Fibroblast of skin of back (primary cell): ENCODE measurements at places on chromosomes 13 and 19.

DNA sequence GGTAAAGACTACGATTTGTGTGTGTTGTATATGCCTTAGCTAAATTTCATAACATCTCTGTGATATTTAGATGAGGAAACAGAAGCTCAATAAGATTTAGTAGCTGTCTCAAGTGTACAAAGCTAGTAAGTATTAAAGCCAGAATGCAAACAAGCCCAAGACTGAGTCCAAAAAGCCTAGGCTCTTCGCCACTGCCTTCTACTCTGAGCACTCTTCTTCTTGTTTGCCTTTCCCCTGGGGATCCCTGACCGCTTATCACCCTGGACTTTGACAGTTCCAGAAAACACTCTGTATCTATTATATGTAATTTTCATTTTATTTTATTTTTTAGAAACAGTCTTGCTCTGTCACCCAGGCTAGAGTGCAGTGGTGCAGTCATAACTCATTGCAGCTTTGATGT is 5.8 kb downstream of the TM9SF2 start:
- DNase-seq = no peak

DNA sequence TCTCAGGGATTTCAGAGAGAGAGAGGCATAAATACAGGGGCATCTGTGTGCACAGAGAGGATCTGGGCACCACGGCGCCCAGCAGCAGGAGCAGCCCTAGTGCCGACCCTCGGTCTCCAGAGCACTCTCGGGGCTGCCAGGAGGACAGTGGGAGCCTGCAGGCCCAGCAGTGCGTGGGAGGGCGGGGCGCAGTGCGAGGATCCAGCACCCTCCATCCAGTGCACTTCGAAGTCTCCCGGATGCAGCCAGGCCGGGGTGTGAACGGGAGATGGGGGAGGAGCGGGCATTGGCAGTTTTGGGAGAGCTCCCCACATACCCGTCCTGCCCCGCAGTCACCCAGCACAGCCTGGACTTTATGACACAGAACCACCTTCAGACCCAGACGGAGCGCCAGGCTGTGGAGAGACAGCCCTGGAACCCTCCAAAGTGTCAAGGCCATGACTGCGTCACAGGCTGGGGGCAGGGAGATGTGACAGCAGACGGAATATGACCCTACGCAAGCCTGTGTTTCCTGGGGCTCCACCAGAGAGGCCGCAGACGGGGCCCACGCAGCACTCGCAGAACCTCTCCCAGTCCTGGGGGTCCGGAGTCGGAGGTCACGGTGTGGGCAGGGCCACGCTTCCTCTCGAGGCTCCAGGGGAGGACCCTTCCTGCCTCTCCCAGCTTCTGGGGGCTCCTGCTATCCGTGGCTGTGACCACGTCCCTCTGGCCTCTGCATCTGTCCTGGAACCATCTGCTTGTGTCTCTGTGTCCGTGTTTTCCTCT is 14.7 kb upstream of the TEKTIP1 start:
- no peak for DNase-seq

DNA sequence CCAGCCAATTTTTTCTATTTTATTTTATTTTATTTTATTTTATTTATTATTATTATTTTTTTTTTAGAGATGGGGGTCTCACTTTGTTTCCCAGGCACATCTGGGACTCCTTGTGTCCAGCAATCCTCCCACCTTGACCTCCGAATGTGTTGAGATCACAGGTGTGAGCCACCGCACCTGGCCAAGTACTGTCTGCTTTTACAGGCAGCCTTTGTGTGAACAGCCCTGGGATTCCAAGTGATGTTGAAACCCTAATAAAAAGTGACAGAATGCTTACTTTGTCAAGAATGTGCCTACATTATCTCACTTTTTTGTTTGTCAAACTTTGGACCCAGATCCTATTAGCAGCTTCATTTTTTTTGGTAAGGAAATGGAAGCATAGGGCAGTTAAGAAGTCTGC is 220.1 kb upstream of the EDNRB start:
- DNase-seq = no peak

DNA sequence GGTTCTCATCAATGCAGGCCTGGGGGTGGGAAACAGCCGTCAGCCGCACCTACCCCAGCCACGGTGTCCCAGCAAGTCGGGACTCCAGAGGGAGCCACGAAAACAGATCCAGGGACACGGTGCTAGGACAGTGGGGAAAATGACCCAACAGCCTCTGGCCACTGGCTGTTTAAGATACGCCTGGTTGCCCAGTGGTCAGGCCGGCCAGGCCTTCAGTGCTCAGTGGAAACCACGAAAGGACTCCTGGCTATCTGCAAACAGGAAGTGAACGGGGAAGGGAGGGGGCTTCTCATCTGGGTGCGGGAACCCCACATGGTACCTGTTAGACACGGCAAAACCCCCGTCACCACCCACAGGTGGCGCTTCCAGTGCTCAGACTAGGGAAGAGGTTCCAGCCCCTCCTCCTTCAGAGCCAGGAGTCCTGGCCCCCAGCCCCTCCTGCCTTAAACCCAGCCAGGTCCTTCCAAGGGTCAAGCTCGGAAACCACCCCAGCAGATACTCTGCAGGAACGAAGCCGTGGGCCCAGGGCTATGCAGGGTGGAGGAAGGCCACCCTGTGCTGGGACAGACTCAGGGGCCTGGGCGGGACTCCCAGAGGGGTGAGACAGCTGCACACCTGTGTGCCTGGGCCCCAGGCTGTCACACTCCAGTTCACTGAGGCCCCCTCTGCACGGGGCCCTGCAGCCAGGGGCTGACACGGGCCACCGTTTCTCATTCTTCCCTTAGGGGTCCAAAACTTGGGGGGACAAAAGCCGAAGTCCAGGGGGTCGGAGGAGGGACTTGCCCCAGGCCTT is 4.5 kb downstream of the PPP1R12C start:
- no peak for DNase-seq

DNA sequence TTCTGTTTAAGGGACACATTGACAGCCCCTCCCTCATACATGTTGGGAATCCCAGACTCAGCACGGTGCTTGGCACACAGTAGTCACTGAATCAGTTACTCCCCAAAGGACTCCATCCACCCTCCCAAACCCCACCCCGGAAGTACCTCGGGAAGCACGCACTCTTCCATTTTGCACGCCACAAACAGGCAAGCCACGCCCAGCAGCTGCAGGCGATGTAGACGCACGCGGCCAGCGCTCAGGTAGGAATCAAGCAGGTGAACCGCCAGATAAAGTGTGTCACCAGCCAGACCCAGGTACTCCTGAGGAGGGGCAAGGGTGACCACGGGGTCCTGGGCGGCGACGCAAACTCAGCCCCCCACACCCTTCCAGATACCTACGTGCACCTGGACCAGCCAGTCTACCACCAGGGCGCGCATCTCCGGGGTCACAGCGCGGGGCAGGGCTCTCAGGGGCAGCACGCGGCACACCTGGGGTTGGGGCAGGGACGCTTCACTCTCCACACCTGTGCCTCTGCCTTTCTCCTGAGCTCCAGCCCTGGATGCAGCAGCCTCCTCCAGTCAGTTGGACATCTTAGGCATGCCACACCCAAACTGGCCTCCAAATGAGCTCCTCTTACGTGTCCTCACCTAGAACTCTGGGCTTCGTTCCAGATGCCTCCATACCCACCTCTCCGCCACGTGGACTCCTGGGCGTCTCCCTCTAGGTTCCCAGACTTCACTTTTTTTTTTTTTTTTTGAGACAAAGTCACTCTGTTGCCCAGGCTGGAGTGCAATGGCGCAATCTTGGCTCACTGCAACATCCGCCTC is 1.9 kb downstream of the CCNP start:
- no peak for DNase-seq

DNA sequence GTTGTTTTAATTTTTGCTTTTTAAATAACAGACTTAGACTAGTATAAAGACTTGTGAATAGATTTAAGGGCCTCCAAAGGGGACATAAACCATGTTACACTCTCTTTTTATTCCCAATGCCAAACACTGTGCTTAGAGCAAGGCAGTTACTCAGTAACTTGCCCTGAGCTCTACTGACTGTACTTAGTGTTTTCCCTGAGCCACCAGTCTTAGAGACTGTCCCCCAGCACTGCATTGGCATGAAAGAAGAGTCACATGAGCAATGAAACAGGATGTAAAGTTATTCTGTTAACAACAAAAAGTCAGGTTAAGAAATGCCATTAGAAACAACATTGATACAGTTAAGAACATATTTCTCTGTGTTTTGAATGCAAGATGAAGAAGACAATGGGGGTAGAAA is 187.9 kb downstream of the TBC1D4 start:
- no peak for DNase-seq

DNA sequence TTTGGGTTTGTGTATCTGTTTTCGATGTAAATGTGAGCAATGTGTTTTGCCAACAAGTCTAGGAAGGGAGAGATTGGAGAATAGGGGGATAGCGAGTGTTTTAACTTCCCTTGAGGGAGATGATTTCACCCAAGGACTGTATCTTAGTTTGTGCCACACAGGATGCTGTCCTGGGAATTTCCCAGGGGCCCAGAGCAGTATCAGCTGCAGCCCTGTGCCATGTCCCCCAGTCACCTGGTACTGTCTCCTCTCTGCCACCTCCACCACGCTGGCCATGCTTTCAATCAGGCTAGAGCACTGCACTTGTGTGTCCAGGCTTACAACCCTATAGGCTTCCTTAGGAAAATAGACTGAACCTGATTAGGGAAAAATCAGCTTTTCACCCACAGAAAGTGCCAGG is 40.1 kb upstream of the CLDN10 start:
- no peak for DNase-seq

DNA sequence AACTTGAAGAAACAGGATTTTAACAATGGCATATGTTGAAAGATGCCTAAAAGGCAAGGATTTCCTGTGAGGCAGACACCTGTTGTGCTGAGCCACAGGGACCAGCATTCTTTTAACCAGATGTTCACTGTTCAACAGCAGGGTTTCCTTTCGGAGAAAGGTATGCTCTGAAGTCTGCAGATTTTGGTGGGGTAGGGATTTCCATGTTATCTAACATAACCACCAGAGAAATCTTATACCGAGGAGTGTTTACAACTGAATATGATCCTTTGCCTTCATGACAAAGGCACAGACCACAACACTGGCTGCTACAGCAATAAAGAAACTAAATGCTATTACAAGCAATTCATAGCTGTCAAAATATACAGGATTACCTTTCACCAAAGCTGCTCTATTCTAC is 48.1 kb downstream of the MPHOSPH8 start:
- no peak for DNase-seq
